ENCODE measurements at places on chromosomes 6 and 20. TPM values are rescaled to one million over a fixed set of nuclear protein-coding genes. Genes with fewer than 3 reads are reported as not detected.

The KIFC1 gene
- polyA plus RNA-seq, result 32.4 TPM

The ARFGEF2 gene
- 15.5 TPM for polyA plus RNA-seq

DNA sequence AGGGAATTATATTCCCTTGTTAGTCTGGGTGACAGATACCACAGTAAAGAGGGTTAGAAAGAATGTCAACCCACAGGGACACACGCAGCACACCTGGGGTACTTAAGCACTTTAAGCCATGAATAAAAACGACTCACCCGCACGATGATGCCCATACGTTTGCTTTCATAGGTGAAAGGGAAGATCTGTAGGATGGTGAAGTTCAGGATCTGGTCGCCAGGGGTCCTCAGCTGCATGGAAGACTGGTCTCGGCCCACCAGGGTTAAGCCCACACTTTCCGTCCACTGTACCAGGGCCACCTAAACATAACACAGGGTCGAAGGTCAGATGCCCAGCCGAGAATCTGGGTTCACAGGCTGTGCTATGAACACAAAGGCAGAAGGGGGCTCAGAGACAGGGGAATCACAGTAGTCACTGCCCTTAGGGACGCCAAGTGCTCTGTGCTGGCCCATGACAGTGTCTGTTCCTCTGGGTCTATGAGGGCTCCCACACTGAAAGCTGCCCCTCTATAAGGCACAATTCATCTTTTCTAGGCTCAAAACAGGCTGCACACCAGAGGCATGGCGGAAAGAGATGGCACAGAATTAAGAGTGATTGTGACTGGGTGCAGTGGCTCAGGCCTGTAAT, 96.8 kb upstream of the NFATC2 start:
- DNase-seq, result no peak

The BFSP1 gene
- polyA plus RNA-seq, result 2.3 TPM

The C20orf96 gene
- polyA plus RNA-seq, result 4.8 TPM

The FAM217A gene
- polyA plus RNA-seq, result not detected

- DNase-seq, result no peak
These were observed 267.7 kb downstream of the RNF144B start for GRCh38 chr6:18654821-18655220.

Data from BJ (cell line).